ENCODE measurements at places on chromosomes 12 and 14.

DNA sequence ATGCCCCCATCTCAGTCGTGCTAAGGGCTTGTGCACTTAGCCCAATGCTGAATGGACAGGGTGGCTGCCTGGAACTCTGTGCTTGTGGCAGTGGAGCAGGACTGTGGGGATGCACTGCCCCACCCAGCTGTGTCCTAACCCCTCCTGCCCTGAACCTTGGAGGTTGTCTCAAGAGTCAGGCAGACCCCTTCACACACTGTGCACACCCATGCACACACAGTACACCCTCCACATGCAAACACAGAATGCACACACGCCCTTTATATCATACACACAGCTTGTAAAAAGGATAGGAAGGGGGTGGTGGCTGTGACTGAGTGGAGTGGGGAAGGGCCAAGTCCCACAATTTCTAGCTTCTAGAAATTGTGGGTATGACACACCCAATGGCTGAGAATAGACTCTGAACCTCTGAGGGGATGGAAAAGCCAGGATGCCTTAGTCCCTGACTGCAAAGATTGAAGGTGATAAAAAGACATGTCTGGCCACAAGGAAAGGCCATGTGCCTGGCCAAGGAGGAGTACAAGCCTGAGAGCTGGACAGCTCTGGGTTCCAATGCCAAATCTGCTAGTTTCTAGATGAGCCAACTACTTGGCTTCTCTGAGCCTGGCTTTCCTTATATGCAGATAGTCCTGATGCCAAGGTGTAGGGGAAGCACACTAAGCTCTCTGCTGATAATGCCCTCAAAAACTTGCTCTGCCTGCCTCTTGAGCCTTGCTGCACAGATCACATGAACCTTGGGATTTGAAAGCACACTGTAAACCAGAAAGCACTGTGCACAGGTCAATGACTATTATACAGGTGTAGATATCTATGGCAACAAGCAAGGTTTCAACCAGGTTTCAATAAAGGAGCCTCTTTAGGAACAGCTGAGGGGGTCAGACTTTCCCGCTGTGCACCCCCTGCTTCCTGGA, 8.4 kb downstream of the KRT8 start:
- DNase-seq: no peak

DNA sequence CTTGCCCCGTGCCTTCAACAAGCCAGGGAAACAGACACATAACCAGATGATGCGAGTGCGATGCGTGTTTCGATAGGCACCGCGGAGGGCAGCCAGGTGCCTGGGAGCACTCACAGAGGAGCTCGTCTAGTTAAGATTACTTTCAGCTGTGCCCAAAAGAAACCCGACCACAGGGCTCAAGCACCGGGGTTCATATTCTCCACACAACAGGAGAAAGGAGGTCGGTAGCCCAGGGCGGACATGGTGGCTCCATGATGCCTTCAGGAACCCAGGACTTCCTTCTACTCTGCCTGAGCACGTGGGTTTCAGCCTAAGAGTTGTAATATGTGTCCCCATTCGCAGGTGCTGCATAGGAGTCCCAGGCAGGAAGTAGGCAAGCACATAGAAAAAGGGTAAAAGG, 53.7 kb upstream of the DDX11 start:
- DNase-seq: no peak

DNA sequence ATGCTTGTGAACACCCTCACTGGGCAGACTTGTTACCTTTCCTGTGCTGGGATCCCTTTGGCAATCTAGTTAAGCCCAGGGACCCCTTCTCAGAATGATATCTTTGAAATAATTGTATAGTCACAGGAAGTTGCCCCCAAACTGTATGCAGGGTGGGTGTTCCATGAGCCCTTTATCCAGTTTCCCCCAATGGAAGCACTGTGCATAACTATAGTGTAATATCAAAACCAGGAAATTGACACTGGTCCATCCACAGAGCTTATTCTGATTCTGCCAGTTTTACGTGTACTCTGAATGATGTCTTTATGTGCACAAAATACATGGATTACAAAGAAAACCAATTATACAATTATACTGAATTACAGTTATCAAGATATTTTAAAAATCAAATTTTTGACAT, 24.2 kb downstream of the NGB start:
- no peak for DNase-seq

- DNase-seq: no peak
Measured at GRCh38 chr12:115528466-115528865, 749.0 kb downstream of the MED13L start.

DNA sequence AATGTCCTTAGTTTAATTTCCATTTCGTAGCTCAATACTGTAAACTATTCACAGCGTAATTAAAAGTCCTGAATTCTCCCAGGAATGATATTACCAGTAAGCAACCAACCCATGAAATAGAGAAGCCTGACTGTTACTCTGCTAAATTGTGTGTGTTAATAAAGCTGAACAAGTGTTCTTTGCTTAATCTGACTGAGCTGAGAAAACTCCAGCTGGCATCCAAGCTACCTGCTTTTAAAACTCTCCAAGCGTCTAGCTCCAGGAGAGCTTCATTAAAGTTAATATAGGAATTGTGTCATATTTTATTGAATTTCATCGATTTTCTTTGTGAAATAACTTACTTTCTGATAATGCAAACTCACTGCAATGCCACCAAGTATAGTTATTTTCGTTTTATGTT, 524.4 kb downstream of the SLC16A7 start:
- no peak for DNase-seq

DNA sequence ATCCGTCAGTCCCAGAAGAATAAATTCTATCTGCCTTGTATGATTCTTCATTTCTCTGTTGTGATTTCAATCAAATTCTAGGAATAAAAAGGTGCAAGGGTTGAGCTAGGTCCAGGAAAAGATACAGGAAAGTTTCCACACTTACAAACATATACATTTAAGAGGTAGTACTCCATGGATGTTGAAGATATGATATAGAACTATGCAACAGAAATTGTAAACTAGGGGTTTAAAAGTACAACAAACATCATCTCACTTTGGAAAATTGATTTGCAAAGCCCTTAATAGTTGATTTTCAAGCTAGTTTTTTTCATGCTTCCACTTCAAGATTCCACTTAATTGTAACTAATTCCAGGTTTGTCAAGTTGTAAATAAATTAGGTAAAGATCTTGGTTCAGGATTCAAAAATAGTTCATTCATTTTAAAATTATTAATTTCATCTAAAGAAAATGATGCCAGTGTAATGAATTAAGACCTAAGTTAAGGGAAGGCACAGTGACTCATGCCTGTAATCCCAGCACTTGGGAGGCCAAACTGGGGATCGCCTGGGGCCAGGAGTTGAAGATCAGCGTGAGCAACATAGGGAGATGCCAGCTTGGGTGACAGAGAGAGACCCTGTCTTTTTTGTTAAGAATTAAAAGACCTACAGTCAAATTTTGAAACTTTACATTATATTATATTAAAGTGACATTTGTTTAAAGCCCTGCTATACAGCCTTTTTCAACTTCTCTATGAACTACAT, at the start of gene OR6C70:
Gene OR6C70 (minus strand): TSS at position 51 of the 742 bp plus-strand sequence. CDS start 0 bp downstream, at position 51.
- DNase-seq: no peak

DNA sequence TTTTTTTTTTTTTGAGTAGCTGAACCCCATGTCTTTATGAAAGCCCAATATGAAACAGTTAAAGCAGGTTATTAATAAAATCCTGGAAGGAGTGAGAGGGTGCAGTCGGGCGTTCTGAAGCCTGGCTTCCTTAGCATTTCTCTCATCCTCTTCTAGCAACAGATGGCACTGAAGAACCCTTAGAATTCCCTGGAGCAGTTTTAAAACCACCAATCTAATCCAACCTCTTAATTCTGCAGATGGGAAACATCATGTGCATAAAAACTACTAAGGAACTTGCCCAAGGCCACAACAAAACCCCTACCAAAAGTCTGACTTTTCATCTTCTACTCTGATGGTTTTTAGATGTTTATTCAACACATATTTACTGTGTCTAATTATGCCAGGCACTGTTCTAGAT, 25.2 kb downstream of the PRDM4 start:
- no peak for DNase-seq

GRCh38 chr14:96723946-96724345, 73.2 kb upstream of the VRK1 start:
- no peak for DNase-seq

- DNase-seq: no peak
Measured at GRCh38 chr12:96244826-96245225, 50.7 kb downstream of the ELK3 start.

DNA sequence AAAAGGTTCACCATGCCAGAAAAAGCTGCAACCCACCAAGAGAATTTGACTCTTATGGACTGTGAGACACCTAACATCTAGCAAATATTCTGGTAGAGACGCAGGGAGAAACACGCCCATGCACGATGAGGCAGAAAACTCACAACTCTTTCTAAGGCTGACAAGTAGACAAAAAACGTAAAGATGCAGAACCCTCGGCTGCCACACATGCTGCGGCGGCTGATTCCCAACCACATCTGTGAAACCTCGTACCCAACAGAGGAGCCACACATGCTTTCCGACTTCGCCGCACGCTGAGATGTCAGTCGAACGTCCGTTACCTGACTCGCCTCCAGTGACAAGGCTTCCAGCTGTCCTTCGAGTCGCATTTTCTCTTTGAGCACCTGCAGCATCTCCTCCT, 21.8 kb downstream of the GOLGA3 start:
- no peak for DNase-seq

DNA sequence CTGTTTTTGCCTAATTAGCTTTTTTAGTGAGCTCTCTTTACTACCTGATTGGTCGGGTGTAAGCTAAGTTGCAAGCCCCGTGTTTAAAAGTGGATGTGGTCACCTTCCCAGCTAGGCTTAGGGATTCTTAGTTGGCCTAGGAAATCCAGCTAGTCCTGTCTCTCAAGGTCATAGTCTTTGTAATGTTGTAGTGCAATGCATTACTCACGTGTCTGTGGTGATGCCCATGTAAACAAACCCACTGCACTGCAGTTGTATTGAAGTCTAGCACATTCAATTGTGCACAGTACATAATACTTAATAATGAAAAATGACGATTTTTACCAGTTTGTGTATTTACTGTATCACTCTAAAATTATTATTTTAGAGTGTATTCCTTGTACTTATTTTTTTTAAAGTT, 335.5 kb downstream of the NUAK1 start:
- no peak for DNase-seq

- no peak for DNase-seq
Measured at GRCh38 chr12:104502217-104502616, 45.5 kb downstream of the CHST11 start.
